ENCODE measurements at places on chromosomes 1 and 21.

- no peak for DNase-seq
Observed at GRCh38 chr1:76138217-76138616, 63.7 kb downstream of the ST6GALNAC3 start.

GRCh38 chr1:205054013-205054412 is 11.0 kb downstream of the CNTN2 start:
- no peak for DNase-seq

DNA sequence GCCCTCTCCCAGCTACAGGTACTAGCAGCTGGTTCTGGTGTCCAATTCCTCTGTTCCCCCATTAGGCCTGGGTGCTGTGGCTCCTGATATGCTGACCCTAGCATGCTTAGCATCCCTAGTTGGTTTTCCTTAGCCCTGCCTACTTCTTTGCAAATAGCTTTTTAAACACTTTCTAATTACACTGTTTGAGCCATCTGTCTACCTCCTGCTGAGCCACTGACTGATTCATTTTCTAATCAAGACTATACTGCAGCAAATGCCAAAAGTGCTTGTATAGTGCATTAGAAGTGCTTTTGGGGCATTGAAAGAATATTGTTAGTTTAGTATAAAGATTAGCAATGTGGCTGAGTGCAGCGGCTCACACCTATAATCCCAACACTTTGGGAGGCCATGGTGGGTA is 36.3 kb downstream of the ERICH3 start:
- no peak for DNase-seq

DNA sequence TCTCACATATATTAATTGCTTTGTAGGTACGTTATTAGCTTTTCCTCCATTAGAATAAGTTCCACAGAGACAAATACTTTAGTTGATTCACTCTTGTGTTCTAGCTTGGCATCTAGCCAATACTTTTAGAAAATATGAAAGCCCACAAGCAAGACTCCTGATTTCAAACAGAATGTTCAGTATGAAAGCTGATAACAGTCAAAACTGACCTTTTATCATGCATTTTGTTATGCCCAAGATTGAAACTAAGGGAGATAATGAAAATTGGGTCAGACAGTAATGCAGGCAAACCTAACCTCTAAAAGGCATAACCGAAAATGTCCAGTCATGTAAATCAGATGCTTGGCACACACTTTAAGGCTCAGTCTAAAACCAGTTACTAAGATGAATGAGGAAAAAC is 61.7 kb downstream of the ERICH3 start:
- no peak for DNase-seq

DNA sequence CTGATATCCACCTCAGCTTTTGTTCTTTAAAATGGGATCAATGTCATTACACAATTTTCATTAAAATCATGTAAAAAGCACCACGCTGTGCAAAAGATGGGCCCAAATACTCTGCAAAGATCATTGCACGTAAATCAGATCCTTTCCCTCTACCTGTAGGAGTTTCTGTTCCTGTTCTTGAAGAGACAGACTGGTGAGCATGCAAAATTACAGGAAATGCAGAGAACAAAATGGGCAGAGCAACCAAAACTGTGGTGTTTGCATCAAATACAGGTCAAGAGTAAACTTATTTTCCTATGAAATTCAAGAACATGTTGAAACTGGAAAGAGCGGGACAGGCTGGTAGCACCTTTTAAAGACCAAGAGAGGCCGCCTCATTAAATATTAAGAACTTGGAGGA is 294.9 kb upstream of the ADGRL2 start:
- no peak for DNase-seq

DNA sequence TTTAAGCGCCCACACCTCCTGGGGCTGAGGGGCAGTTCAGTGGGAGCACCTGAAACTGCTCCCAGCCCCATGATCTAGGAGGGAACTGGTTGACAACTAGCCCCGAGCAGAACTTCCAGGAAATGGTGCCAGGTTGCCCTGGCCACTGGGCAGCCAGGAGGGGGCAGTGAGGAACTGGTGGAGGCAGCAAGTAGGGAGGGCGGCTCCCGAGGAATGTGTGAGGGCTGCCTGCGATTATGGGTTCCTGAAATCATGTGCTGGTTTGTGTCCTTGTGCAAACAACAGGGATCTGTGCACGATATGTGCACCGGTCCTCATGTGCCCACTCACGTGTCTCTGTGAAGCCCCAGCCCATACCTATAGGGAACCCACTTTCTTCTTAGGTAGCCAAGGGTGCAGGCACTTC is 9.9 kb downstream of the GPR3 start:
- no peak for DNase-seq

GRCh38 chr1:201125800-201126199 is 1.2 kb downstream of the ASCL5 start:
- DNase-seq: no peak

- DNase-seq: no peak
Observed at GRCh38 chr1:111743679-111744101, 4.5 kb upstream of the INKA2 start.

DNA sequence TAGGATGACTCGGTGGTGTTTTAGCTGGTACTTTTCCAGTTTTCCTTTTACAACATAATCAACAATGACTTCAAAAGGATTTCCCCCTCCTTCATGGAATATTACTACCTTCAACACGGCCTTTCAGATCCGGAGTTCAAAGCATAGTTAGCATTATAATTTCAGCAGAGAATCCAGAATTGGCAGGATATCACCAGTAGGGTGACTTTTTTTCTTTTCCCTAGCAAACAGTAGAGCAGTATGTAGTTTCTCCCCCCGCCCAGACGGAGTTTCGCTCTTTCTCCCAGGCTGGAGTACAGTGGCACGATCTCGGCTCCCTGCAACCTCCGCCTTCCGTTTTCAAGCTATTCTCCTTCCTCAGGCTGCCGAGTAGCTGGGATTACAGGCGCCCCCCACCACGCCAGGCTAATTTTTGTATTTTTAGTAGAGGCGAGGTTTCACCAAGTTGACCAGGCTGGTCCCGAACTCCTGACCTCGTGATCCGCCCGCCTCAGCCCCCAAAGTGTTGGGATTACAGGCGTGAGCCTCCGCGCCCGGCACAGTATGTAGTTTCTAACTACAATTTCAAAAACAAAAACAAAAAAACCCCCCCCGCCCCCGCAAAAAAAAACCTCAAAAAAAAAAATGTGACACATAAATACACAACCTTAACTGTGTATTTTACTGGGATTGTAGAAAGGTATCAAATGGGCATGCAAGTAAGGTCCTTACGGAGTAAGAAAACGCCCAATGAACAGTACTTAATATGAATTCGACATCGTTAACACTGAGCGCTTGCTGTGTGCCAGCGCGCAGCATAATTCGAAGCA is 1.5 kb upstream of the COX20 start:
- DNase-seq: peak; percentile 67

DNA sequence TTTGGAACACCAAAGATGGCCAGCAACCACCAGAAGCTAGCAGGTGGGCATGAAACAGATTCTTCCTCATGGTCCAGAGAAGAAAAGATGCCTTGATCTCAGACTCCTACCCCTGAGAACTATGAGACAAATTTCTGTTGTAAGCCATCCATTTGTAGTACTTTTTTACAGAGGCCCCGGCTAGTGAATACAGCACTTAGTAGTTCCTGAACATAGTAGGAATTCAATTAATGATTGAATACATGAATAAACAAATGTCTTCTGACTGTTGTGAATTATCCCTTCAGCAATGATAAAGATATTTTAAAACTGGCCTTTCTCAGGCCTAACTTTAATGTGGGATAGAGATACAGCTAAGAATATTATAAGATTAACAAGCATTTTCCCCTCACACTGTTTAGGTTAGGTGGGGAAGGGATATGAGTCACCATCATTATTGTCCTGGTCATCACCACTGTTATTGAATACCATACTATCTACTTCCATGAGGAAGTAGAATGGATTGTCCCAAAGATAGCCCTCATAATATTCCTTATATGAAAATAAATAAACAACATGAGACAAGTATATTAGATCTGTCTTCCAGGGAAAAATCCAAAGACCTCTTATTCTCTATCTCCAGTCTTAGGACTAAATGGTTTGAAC is 51.4 kb downstream of the ADCY10 start:
- no peak for DNase-seq

GRCh38 chr1:233085566-233085965 is 135.2 kb downstream of the NTPCR start:
- DNase-seq: no peak

- no peak for DNase-seq
Observed at GRCh38 chr1:22749503-22749902, 38.9 kb downstream of the EPHB2 start.

DNA sequence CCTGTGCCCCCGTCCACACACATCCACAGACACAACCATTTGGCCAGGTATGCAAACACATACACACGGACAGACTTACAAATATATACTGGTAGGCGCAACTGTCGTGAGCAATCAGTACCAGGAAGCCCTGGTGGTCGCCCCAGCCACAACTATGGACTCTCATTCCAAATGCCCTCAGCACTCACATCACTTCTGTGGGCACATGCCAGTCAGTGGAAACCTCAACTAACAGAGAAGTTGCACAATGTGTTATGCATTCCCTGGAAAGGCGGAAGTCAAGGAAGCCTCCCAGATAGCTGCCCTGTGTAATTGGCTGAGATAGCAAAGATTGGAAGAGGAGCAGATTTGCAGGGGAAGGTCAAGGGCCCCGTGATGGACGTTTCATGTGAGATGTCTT is 1.4 kb upstream of the HEYL start:
- no peak for DNase-seq

GRCh38 chr21:26438976-26439375 is 134.1 kb downstream of the CYYR1 start:
- DNase-seq: no peak

DNA sequence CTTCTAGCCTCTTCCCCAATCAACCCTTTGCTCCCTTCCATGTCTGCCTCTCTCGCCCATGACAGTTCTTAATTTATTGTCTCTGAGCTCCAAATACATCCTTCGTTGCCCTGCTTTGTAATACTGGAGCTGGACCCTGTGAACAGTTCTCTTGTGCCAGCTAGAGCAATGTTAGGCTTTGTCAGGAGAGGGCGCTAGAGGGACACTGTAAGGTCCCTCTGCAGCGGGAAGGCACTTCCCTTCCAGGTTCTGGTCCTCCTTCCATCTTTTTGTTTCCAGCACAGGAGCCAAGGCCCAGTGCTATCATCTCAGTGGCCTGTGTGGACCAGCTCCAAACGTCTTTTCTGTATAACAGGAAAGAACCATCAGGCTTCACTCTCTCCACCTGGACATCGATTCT is 95.9 kb downstream of the PTPRU start:
- DNase-seq: peak; percentile 2

DNA sequence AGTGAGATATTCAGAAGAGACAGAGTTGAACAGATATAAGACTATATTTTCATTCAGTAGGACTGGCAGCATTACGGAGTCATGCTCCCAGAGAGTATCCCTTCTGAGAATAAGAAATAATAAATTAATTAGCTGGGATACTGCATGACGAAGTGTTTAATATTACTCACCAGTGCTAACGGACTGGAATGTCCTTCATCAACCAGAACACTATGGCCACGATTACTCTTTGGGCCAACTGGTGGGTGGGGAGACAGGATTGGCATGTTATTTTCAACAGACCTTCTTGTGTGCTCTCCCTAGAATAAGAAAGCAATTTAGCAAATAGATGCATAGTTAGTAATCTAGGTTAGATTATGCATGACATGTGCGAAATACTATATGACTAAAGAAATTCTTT is 32.4 kb downstream of the ERICH3 start:
- no peak for DNase-seq

DNA sequence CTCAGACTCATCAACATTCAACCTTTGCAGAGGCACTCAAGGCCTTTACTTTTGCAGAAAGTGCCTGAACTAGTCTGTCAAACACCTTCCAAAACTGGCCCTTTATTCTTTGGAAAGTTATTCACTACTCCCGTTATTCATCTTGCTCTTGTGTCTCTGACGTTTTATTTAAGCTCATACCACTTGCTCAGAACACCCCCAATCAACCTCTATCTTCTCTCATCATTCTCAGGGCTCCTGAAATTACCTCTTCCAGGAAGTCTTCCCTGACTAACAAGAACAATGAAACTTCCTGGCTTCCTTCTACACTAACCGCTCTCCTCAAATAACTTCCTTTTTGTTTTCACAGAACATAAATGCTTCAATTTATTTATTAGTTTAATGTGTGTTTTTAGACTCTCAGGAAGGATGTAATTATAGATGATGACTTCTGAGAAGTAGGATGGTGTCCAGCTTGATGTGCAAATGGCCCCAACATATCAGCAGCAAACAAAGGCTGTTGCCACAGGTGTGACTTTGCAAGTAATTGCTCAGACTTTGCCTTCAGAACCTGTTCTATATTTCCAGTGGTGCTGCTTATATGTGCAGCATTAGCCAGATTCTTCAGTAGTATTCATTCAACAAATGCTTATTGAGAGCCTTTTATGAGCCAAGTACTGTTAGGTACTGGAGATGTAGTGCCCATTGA is 22.8 kb upstream of the BATF3 start:
- DNase-seq: no peak

GRCh38 chr1:19151537-19151936 is 58.5 kb downstream of the UBR4 start:
- DNase-seq: no peak

- DNase-seq: no peak
Observed at GRCh38 chr1:216184126-216184680, 239.0 kb downstream of the USH2A start.

GRCh38 chr1:99573431-99574217 is 72.3 kb upstream of the PALMD start:
- DNase-seq: no peak

- DNase-seq: no peak
Observed at GRCh38 chr21:43949499-43950208, 62.5 kb upstream of the TRAPPC10 start.

GRCh38 chr1:207901041-207901653 is 9.8 kb downstream of the CD34 start:
- DNase-seq: no peak

GRCh38 chr1:186829686-186830587 is 1.2 kb downstream of the PLA2G4A start:
- no peak for DNase-seq

DNA sequence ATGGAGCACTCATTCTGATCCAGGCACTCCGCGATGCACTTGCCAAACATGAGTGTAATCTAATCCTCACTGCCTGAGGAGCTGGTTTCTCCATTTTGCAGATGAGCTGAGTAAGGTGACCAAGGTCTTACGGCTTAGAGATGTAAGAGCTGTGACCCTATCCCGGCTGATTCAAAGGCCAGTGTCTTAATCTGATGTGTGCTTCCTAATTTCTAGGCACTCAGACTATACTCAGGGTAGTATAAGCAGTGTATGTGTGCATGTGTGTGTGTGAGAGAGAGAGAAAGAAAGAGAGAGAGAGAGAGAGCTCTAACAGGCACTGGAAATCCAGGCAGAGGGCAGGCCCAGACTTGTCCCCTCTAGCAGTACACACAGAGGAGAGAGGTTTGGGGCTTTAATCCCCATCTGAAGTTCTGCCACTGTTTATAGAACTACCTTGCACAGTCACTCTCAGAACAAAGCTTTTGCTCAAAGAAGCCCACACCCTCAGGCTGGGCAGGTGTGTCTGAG is 188.2 kb downstream of the ZBTB18 start:
- no peak for DNase-seq

GRCh38 chr1:30196457-30196856 is 526.9 kb downstream of the MATN1 start:
- DNase-seq: no peak

- DNase-seq: peak; percentile 65
Observed at GRCh38 chr1:159921700-159922504, 3.4 kb downstream of the TAGLN2 start.
